Activated CD4-positive, alpha-beta T cell treated with anti-CD3 and anti-CD28 coated beads for 24 hours (primary cell): ENCODE measurements at places on chromosomes 2 and 18.

DNA sequence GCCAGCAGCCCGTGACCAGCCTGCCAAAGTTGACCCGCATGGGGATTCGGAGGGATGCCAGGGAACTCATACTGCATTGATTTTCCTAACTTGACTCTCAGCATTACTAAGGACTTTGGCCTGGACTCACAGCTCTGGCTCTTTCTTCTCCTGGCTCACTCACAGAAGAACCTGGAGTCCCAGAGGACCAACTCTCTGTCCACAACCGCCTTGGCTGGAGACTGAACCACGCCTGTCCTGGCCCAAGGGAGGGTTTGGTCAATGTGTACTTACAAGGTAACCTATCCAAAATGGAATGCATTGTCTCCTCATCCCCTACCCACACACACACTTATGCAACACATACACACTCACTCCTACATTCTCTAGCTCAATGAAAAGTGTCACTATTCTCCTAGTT is 135.6 kb upstream of the KLHL29 start:
- no peak for DNase-seq

GRCh38 chr2:212032032-212032431 is 506.6 kb downstream of the ERBB4 start:
- no peak for DNase-seq

DNA sequence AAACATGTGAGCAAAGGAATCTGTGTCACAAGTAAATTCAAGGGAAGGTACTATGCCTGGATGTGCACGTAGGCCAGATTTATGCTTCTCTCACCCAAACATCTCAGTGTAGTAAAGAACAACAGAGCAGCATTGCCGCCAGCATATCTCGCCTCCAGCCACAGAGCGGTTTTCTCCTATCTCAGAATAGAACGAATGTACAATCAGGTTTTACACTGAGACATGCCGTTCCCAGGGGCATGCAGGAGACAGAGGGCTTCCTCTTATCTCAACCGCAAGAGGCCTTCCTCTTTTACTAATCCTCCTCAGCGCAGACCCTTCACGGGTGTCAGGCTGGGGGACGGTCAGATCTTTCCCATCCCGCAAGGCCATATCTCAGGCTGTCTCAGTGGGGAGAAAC is 175.3 kb downstream of the RPIA start:
- no peak for DNase-seq

DNA sequence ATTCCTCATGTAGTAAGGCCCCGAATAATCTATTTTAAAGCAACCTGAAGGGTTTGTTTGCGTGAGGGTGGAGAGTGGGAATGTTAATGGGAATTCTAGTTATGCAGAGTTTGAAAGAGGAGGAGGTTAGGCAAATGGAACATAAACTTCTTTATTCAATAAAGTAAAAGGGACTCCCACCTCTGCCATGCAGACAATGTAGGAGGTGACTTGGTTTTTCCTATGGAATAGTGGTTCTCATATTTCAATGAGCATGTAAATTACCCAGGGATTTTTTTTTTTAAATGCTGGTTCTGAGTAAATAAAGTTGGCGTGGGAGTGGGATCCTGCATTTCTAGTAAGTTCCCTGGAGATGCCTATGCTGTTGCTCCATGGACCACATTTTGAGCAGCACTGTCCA is 367.9 kb downstream of the THSD7B start:
- no peak for DNase-seq

- no peak for DNase-seq
Observed at GRCh38 chr18:49002881-49003280, 52.1 kb upstream of the SMAD7 start.

DNA sequence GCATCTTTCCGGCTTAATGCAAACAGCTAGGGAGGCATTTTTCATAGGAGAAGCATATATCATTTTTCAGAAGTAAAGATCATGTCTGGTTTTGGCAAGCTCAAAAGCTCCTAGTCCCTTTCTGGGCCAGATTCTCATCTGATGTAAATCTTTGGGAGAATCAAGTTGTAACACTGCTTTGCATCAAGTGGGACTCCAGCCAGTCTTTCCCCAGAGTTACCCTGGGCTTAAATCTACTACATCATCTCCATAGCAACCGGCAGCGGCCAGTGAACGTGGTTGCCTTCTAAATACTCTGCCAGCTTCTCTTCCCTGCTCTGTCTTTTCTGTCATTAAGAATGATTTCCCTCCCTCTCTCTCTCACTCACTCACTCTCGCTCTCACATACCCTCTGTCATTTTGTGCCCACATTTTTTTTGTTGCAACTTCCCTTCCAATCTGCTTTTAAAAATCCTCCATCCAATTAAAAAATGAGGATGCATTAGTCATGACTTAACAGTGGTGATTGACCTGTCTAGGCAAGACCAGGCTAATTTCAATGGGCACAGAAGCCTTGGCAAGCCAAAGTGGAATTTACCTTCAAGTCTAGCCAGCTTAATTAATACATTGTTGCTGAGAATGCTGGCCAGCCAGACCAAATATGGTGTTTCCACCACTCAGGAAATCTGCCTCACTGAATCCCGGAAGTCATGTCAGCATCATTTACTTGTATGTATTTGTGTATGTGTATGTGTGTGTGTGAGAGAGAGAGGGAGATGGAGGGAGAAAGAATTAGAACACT is 93.0 kb downstream of the NRP2 start:
- DNase-seq = no peak

GRCh38 chr2:136443661-136444060 is 321.7 kb upstream of the THSD7B start:
- DNase-seq = no peak
